ENCODE measurements at places on chromosomes 5 and 9. TPM values are rescaled to one million over a fixed set of nuclear protein-coding genes. Genes with fewer than 3 reads are reported as not detected.

- DNase-seq: no peak
These were observed 47.9 kb upstream of the MYO10 start for GRCh38 chr5:16983972-16984371.

GRCh38 chr9:82333671-82334070 is 345.1 kb downstream of the SPATA31D1 start:
- DNase-seq: no peak

Gene FGFR4
- polyA plus RNA-seq: 58.3 TPM

DNA sequence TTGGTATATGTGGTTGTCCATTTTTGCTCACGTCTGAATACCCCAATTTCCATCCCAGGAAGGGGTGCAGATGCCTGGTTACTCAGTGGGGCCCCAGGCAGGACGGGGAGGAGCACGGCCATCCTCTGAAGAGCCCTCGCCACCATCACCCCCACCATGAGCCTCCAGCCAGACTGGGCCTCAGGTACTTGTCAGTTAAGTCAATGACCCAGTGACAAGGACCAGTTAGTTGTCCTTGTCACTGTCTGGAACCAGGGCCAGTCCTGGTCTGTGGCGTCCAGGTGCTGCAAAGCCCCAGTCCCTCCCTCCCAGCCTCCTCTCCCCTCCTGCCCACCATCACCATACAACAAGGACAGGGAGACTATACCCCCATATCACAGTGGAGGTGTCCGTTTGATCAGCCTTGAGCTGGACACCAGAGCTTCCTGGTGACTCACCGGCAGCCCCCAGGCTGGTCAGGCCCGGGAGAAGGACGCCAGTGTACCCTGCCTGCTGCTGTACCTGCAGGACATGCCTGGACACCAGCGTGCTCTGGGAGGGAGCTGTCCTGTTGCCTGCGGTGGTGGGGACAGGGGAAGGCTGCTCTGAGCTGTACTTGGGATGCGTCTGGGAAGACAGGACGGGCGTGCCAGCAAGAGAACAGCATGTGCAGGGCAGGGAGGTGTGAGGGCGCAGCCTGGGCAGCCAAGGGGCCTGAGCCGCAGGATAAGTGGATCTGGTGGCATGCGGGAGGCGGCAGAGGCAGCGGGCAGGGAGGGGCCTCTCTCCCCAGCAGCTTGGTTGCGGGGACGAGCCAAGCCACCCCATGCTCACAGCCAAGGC is 32.6 kb upstream of the TTLL11 start:
- DNase-seq: no peak

DNA sequence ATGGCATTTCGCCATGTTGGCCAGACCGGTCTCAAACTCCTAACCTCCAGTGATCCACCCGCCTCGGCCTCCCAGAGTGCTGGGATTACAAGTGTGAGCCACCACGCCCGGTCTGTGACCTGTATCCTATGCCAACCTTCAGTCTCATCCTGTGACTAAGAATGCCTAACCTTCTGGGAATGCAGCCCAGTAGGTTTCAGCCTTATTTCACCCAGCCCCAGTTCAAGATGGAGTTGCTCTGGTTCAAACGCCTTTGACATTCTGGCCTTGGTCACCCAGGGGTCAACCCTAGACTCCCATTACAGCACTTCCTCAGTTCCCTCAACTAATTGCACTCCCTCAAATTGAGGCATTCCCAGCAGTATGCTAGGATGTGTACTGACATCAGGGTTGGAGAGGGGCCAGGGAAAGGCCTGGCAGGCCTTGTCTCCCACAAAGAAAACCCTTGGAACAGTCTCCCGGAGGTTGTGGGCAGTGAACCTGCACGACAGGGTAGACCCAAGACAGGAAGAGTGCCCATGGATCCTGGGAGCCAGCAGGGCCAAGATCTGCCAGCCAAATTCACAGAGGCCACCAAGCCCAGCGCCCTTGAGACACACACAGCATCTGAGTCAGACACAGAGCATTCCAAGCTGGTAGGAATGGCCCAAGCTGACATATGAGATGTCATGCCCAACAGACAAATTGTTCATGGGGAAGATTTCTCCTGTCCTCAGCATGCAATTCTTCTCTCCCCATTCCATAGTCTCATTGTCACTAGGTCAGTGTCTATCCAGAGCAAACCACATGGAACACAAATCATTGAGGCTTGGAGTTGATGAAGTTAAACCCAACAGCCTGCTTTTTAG is 24.9 kb upstream of the SMU1 start:
- no peak for DNase-seq

DNA sequence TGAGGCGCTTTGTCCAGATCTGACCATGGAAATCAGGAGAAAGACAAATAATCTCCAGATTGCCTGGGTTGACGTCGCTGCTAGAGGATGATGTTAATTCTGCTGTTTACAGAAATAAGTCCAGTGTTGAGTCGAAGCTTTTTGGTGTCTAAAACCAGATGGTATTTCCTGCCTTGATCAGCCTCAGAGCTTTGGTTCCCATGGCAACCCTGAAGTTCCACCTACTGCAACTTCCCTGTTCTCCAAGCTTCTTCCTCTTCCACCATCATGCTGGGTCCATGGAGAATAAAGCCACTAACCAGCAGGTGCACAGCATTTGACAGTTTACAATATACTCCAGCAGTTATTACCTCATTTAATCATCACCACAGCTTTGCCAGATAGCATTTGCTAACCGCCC is 18.0 kb upstream of the GABBR2 start:
- no peak for DNase-seq

- DNase-seq: no peak
These were observed 71.5 kb downstream of the DAP start for GRCh38 chr5:10689391-10690081.

Gene LVRN
- 0.96 TPM for polyA plus RNA-seq

DNA sequence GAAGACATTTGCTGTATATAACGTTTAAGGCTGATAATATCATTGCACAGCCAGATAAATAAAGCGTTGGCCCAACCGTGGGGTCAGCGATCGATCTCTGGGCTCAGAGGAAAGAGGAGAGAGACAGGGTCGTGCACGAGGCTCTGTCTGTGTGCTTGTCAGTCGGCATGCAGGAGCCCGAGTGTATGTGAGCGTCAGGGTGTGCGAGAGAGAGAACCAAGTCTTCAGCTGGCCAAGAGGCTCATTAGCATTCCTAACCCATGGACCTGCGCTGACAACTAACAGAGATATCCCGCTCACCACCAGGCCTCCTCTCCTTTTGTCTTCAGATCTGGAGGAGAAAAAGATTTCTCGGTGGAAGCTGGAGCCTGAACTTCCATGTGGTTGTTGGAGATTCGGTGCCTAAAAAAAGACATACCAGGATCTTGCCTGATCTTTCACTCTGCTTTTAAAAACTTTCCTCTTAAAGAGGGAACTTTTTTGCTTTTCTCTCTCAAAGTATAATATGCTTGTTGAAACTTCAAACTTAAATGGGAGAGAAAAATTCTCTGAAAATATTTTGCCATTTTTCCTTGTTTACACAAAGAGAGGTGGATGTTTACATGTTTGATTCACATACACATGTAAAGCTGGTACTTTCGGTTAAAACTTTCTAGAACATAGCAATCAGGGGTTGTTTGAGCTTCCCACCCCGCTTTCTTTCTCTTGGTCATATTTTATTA is 16.5 kb downstream of the NR2F1 start:
- no peak for DNase-seq

Gene RAD23B
- 150 TPM for polyA plus RNA-seq

GRCh38 chr9:132249123-132249522 is 87.3 kb downstream of the NTNG2 start:
- DNase-seq: no peak

- DNase-seq: peak; percentile 74
These were observed 6.1 kb upstream of the TMEM252 start for GRCh38 chr9:68546596-68547390.

Gene MAMDC2
- 5.7 TPM for polyA plus RNA-seq

GRCh38 chr9:82726424-82727276 is 336.3 kb downstream of the RASEF start:
- DNase-seq: no peak

Gene MEIKIN
- polyA plus RNA-seq: not detected

GRCh38 chr5:149333711-149334443 is 11.4 kb upstream of the GRPEL2 start:
- no peak for DNase-seq

Gene IFNB1
- polyA plus RNA-seq: not detected

DNA sequence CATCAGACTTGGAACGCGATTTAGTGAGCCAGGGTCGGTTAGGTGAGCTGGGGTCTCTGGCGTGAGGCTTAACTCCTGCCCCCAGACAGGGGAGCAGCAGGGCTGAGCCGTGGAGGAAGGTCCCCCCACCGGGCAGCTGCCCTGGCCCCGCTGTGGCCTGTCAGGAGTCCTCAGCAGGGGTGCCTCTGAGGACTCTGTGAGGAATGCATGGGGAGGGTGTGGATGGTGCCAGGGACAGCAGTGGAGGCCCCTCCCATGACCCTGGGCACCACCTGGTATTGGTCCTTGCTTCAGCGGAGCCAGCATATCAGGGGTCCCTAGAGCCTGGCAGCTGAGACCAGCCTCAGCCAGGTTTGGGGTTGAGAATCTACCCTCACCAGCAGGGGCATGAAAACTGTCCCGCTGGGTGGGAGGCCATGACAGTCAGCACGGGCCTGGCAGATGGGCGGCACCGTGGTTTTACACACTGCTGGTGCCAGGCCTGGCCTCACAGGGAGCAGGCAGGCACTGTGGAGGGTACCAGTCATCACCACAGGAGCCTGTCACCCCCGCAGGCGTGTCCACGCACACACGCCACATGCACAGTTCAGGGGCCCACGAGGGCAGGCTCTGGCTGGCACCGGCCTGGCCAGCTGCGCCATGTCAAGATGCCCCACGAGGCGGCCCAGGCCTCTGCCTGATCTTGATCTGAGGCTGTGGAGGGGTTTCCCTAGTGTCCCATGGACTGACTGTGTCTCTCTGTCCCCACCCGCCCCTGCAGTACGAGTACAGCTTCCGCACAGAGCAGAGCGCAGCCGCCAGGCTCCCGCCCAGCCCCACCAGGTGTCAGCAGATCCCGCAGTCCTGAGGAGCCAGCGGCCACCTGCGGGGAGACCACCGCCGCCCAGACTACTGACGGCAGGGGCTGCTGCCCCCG is 111.1 kb upstream of the LMX1B start:
- no peak for DNase-seq

GRCh38 chr5:76144513-76145274 is 61.5 kb downstream of the SV2C start:
- DNase-seq: no peak

Gene GDF9
- polyA plus RNA-seq: 1.7 TPM

DNA sequence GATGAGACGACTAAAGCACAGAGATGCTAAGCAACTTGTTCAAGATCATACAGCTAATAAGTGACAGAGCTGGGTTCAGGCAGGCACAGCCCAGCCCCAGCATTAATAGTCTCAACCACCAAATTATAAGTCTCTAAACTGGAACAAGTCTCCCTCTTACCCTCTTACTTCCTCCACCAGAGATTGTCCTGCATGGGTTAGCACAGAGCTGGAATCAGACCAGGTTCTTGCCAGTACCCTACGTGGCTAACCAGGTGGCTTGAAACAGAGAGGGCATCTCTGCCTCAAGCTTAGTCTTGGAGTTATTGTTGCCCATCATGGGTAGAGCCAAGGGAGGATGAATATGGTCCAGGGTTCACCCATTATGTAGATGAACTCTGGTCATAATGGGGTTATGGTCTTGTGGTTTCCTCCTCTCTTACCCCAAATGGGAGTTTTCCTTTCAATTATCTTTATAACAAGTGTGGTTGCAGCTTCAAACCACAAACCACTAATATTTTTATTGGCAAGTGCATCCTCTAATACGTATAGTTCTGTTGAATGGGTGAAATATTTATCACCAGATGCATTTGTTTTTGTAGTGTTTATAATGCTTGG is 8.3 kb upstream of the XPA start:
- DNase-seq: no peak

DNA sequence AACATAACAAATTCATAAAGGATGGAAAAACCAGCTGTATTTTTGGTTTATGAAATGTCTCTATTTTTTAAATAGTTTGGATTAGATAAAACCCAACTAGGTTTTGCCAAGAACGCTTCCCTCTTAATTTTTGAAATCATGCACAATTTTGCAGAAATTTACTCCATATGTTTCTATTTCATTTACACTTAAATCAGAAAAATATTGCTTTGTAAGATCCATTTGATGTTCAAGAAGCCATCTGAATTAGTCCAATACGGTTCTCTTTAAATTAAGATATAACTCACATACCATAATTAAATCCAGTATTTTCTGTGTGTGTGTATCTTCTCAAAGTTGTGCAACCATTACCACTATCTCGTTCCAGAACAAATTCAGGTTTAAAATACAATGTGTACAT is 78.6 kb upstream of the FBXL7 start:
- no peak for DNase-seq

Gene SLC22A4
- 5.6 TPM for polyA plus RNA-seq

GRCh38 chr9:91037511-91038482 is 236.2 kb downstream of the SYK start:
- no peak for DNase-seq

GRCh38 chr5:68845131-68845530 is 248.7 kb upstream of the SLC30A5 start:
- DNase-seq: no peak

DNA sequence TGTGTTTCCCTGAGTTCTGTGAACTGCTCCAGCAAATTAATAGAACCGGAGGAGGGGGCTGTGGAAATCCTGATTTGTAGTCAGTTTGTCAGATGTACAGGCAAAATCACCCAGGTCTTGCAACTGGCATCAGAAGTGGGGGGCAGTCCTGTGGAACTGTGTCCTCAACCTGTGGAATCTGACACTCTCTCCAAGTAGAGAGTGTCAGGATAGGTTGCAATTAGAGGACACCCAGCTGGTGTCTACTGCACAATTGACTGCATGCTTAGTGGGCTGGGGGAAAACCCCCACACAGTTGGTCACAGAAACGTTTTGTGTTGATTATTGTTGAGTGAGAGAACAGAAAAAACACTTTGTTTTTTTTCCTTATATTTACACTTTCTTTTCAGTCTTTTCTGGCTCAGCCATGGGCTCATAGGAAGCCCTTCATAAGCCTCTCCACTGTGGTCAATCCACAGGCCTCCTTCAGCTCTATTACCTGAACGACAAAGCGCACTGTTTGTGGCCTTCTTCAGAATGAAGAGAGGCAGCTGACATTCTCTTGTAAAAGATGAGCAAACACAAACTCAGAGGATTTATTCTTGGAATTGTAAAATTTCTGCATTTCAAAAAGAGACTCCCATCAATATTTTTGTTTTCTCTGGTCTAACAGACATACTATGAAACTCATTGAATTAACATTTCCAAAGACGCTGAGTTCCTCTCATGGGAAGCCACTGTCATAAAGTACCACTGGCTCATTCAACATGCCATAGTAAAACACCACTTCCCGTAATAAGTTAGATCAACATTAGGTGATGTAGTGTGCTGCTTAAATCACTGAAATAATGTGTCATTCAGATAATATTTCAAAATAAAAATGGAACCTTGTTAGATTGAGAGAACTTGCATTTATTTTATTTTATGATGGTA is 348.9 kb upstream of the RFX3 start:
- DNase-seq: no peak

Gene SLC4A9
- 13.6 TPM for polyA plus RNA-seq

GRCh38 chr5:6582507-6583048 is 50.3 kb downstream of the NSUN2 start:
- no peak for DNase-seq

Gene SPATA31E1
- not detected for polyA plus RNA-seq

Gene MAP1B
- 16.5 TPM for polyA plus RNA-seq
